ENCODE measurements at places on chromosomes 7 and 10.
A peak's percentile ranks its signal among the peaks of the same experiment; 100 is the strongest.

- DNase-seq = no peak
Observed at GRCh38 chr7:110808361-110808760, 282.6 kb upstream of the LRRN3 start.

GRCh38 chr7:46681865-46682503, 760.9 kb upstream of the IGFBP3 start:
- no peak for DNase-seq

DNA sequence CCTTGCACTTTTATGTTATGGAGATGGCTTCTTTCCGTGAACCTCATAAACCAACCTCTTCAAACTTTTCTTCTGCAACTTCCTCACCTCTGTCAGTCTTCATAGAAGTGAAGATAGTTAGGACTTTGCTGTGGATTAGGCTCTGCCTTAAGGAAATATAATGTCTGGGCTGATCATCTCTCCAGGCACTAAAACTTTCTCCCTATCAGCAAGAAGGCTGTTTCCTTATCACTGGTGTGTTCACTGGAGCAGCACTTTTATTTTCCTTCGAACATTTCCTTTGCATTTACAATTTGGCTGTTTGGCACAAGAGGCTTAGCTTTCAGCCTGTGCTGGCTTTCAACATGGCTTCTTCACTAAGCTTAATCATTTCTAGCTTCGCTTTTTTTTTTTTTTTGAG, 52.8 kb downstream of the ESYT2 start:
- no peak for DNase-seq

DNA sequence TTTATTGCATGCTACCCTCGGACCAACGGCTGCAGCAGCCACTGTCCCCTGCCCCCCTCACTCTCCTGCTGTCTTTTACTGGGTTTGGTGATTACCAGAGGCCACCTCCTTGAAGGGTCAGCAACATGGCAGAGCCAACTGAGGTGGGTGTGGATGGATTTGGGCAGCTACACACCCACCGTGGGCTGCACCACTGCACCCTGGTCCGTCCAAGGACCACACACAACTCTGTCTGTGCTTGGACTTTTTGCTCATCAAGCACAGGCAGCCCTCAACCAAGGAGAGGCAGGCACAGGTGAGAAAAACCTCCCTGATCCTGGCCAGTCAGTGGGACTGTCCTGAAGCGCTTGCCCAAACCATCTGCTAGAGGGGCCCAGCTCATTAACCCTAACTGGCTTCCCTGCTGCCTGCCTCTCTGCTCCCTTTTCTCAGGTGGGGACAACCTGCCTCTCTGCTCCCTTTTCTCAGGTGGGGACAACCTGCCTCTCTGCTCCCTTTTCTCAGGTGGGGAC, 239.5 kb upstream of the PITRM1 start:
- DNase-seq = no peak

DNA sequence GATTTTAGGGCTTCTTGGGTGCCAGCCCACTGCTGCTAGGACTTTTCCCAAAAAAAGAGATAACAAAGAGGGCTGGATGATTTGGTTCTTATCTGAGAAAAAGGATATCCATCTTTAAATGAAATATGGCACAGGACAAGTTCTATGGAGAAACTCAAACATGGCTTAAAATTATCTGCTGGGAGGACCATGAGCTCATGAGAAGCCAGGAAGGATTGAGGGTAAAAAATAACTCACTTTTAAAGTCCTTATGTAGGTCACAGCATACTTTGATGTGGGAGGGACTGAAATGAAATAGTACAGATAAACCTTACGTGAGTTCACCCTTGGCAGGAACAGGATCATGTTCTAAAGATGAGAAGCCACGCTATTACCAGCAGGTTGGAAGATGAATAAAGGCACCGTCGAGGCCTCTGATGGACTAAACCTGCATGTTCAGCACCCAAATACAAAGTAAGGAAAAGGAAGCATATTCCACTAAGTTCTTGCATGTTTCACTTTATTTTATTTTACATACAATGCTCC, 369.2 kb upstream of the KLF6 start:
- DNase-seq = peak; percentile 51
